NAMALWA (cell line): ENCODE measurements at places on chromosomes 13 and 19.

GRCh38 chr19:19418555-19419260 is 13.2 kb downstream of the GATAD2A start:
- DNase-seq = no peak

DNA sequence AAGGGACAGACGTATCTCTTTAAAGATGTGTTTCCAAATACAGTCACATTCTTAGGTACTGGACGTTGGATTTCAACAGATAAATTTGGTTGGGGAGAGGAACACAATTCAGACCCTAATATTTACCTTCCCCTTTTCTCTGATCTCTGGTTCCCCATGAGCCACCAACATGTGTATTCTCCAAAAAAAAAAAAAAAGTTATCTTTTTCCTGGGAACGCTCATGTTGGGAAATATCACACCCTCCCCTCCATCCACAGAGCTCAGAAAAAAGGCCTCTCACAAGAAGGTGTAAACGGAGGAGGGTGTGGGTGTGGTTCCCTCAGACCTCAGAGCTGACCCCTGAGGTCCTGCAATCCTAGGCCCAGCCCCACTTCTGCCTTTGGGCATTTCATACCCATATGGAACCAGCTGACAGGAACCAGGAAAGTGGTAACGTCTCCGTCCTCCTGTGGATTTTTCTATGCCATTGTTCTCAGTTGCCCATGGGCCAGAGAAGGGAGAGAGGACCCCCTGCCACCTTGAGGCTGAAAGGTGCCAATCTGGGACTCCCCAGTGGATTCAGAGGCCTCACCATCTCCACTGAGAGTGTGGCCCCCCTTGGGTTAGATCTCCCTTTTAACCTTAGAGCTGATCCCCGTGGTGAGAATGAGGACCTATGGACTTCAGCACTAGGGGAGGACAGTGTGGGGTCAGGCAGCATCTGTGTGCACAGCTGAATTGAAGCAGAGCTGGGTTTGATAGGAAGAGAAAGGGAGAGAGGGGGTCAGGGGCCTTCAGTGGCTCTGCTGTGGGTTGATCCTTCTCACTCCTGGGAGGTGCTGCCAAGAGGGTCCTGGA is 8.4 kb upstream of the SIGLEC12 start:
- DNase-seq = no peak

DNA sequence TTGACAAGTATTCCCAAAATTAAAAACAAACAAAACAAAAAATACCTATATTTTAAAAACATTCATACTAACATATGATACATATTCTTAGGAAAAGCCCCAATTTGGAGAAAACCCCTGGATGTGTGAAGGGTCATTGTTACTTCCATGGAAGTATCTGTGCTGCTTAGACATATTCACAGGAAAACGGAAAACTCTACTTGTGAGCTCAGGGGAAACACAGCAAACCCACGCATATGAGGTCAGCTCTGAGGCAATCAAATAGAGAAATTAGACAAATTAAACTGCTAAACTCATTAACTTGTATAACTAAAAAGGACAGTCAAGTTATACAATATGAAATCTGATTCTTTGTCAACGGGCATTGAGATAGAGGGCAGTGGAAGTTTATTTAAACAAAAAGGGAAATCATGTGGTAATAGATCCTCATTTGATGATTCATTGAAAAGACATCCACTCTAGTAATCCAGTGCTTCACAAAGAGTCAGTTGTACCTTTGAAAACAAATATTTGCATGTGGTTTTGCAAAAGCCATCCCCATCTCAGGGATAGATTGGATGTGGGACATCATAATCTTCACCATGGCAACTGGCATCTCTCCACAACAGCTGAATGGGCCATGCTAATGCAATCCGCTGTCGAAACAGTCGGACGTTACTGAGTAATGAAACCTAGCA is 423.4 kb downstream of the ITGBL1 start:
- DNase-seq = no peak

DNA sequence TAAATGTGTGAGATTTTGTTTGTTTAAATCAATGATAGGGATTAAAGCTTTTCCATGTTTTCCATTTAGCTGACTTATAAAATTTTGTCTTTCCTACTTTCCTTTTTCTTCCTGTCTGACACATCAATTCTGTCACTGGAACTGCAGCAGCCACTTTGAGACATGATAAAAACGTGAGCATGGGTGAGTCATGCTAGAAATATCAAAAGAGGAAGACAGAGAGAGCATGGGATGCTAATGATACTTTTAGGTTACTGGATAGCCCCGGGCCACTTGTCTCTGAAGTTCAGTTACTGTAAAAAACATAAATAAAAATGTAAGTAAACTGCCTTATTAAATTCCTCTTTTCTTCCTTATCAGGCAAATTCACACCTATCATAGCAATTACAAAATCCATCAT is 1332.0 kb upstream of the PCDH20 start:
- DNase-seq = peak; percentile 22

GRCh38 chr13:50225193-50226155 is 210.2 kb downstream of the KCNRG start:
- DNase-seq = no peak

- no peak for DNase-seq
Observed at GRCh38 chr13:50730496-50731351, 112.8 kb downstream of the DLEU7 start.

DNA sequence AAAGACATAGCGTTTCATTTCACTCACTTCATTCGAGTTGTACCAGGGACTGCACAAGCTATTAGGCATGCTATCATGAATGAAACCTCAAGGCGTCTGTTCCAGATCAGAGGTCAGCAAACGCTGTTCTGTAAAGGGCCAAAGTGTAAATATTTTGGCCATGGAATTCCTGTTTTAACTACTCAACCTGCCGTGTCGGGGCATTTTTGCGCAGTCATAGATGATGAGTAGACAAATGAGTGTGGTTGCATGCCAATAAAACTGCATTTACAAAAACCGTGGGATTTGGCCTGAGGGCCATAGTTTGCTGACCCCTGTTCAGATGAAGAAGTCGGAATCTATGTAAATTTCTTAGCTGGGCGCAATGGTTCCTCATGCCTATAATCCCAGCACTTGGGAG is 6.5 kb downstream of the INSR start:
- no peak for DNase-seq

GRCh38 chr19:35118268-35119020 is 2.8 kb downstream of the FXYD3 start:
- no peak for DNase-seq

- no peak for DNase-seq
Observed at GRCh38 chr13:59099182-59099974, 1064.3 kb downstream of the DIAPH3 start.

GRCh38 chr19:17548145-17548544 is 7.3 kb upstream of the COLGALT1 start:
- no peak for DNase-seq

- no peak for DNase-seq
Observed at GRCh38 chr13:94329277-94329676, 150.2 kb downstream of the DCT start.

GRCh38 chr19:55173714-55174409 is 6.2 kb downstream of the SYT5 start:
- peak; percentile 80 for DNase-seq

DNA sequence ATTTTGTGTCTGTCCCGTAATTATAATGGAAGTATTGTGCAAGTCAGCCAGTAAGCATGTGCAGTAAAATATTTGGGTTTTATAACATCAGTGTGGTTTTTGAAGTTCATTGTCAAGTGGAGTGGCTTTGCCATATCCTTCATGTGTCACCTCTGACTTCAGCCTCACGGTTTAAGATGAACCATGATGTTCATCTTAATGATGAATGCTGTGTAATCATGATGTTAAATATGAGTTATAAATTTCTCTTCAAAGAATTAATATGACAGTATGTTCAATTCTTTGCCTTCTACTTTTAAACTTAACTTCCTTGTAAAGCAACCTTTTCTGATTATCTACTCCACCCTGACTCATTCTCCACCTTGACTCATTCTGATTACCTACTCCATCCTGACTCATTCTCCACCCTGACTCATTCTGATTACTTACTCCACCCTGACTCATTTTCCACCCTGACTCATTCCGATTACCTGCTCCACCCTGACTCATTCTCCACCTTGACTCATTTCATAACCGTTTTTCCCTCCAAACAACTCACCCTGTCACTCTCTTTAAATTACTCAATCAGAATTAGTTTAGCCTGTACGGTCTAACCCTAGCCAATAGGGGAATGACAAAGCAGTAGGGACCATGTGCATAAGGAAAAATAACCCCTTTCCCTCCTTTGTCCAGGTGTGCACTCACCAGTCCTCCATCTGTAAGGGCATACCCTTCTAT is 50.3 kb upstream of the ANKRD10 start:
- no peak for DNase-seq

GRCh38 chr19:722553-723101 is 13.9 kb downstream of the PALM start:
- DNase-seq = peak; percentile 53

DNA sequence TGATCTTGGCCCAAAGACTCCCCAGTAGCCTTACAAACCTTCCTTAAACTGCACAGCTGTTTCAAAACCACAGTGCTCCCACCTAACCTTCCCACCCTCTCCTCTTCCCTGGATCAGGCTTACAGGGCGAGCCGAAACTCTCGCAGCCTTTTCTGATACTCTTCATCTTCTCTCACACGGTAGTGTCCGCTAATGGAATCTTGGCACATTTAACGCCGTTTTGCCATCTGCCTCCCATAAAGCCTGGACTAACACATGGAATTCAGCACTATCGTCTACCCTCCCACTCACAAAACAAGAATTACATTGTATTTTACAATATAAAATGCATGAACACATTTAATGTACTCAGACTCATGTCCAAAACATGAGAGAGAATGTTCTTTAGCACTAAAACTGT is 135.9 kb downstream of the RAP2A start:
- no peak for DNase-seq

DNA sequence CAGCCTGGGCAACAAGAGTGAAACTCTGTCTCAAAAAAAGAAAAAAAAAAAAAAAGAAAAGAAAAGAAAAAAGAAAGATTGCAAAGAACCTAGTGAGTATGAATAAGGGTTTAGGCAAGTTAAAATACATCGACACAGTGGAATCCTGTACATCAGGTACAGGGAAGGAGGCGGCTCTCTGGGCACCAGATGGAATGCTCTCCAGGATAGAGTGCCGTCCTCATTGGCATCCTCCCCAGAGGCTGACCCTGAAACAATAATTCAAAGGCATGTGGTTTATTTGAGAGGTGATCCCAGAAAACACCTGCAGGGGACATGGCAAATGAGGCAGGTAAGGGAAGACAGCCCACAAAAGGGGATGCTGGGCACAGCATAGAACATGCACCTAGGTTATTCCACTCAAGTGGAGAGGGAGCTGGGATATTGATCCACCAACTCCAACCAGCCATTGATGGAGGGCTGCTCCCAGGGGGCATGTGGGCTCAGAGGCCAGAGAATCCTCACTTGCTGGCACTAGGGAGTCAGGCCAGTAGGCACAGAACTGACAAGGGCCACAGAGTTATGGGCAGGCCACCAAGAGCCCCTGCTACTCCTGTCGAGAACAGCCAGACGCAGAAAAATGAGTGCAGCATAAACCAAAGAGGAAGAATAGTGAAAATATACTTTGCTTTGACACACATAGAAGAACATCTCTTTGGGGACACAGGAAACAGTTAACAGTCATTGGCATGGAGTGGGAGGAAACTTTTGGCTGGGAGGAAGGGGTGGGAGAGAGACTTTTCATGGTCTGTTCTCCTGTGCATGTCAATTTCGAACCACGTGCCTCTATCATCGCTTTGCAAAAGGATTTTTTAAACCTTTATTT is 4.2 kb downstream of the TSPAN16 start:
- DNase-seq = no peak

DNA sequence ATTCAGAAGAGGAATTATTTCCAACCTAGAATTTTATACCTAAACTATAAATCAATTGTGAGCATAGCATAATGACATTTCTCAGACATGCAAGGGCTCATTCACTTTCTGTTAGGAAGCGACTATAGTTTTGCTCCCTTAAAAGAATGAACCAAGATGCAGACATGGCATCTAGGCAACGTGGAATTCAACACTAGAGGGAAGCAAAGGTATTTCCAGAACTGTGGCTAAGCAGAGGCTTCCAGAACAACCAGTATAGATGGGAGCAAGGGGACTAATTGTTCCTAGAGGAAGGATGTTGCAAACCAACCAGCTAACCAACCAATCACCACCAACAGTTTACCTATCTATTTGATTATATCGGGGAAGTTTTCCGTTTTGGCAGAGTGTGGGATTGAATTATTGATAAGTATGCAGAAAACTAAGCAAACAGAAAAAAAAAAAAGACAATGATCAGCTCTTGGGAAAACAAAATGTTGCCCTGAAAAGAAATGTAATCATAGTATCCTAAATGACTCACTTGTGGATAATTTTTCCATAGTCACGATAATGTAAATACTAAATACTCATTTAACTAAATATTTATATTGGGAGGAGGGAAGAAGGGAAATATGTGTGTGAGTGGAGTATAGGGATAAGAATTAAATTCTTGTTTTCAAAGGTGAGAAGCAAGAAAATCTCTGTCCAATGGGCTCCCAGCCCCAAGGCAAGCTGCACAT is 21.1 kb downstream of the ARL11 start:
- DNase-seq = no peak

- DNase-seq = no peak
Observed at GRCh38 chr19:1384085-1384462, 367 bp downstream of the NDUFS7 start.

DNA sequence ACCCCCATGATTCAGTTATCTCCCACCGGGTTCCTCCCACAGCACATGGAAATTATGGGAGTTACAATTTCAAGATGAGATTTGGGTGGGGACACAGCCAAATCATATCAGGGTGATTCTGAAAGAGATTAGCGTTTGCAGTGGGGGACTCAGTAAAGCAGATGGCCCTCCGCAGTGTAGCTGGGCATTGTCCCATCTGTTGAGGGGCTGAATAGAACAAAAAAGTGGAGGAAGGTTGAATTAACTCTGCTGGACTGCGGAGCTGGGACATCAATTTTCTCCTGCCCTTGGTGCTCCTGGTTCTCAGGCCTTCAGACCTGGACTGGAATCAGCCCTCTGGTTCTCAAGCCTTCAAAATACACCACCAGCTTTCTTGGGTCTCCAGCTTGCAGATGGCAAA is 55.2 kb upstream of the CACNA1A start:
- no peak for DNase-seq

DNA sequence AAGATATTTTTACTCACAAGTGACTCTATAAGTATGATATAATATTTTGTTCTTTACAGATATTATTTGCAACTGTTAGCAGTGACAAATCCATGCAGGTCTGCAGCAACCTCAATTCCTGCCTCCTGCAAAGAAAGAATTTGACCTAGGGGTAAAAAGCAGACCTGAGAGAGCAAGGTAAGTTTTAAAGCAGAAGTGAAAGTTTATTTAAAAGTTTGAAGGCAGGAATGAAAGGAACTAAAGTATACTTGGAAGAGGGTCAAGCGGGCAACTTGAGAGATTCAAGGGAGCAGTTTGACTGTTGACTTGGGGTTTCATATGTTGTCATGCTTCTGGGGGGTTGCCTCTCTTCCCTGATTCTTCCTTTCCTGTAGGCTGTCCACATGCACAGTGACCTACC is 520.1 kb upstream of the PCDH20 start:
- DNase-seq = no peak
